ENCODE measurements at places on chromosomes 12 and 14.

- peak; percentile 19 for DNase-seq
Observed at GRCh38 chr14:105974902-105975301, 448.5 kb downstream of the TMEM121 start.

DNA sequence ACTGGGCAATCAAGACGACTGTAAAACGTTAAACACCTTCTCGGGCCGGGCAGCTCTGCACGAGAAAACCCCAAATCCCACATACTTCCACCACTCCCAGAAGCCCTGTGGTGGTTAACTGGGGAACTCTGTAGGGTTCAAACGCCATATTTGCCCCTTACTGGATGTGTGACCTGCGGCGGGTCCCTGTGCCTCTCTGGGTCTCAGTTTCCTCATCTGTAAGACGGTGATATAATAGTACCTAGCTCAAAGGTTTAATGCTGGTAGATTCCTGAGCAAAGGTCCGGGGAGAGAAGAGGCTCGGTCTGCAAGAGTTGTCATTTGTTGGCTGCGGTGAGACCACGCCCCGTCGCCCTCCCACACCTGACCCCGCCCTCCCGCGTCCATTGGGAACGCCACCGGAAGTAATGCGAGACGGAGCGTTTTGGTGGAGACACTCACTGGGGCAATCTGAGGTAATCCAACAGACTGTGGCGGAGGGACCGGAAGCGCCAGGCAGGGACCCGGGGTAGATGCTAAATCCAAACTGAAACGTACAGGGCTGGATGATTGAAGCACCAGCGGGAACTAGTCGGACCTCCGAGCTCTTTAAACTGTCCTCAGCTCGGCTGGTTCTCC is 661 bp upstream of the OGFOD2 start:
- DNase-seq = peak; percentile 100

- DNase-seq = no peak
Observed at GRCh38 chr12:28014196-28014595, 41.7 kb upstream of the PTHLH start.

- no peak for DNase-seq
Observed at GRCh38 chr12:104858611-104859543, 99.2 kb downstream of the SLC41A2 start.

GRCh38 chr12:128914908-128915563 is 61.8 kb downstream of the GLT1D1 start:
- no peak for DNase-seq

DNA sequence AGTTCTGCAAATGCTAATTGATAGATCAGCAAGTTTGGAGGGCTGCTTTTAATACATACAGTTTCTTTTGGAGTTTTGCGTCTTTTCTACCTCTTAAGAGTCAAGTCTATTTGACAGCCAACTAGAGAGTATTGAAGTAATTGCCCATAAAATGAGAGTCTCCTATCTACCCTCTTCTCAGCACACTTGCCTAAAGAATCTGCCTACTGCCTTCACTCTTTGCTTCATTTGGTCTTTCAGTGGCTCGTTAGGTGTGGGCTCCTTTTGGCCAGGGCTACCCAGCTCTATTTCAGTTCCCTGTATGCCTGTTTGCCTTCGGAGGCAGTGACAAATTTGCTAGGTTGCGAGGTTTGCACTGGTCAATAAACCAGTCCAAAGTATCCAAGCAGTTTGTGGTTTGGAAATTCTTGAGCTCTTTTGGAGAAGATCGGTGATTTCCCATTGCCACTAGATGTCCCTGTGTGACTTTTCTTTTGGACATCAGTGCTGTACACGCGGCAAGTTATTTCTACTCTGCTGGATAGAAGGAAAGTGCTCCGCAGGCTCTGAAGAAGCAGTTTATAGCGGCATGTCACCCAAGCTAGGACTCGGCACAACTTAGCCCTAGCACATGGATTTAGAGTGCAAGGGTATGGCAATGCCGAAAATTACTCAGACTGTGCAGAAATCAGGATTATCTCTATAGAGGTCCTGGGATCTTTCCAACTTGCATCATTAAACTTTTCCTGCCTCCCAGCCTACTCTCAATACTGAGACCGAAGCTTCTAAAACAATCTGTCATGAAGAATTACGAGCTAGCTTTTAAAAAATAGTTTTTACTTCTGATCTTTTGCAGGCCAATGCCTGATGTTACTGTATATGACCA is 38.6 kb downstream of the MGST1 start:
- DNase-seq = peak; percentile 70

DNA sequence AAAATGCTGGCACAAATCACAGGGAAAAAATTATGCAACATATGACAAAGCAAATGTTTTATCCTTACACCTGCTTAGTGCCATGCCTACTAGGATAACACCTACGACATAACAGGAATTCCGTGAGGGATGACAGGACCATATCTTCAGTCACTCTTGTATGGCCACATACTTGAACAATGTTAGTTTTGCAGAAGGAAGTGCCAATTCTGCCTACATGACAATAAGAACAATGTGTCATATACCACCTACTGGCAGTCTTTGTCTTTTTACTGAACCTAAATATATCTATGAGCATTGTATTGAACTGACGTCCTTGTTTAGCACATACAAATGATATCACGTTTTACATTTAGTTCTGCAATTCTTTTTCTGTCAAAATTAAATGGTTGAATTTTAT is 234.0 kb downstream of the ADAMTS20 start:
- DNase-seq = no peak

DNA sequence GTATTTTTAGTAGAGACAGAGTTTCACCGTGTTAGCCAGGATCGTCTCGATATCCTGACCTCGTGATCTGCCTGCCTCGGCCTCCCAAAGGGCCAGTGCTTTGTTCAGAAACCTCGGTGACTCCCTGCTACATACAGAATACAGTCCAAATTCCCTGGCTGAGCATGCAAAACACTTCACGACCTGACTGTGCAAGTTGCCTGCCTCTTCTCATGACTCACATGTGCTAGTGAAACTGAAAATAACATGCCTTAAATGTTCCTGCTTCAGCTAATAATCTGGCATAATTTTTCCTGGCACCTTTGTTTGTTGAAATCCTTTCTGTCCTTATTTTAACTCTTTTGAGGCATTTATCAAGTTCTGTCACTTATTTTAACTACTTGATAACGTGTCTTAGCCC is 8.2 kb downstream of the DMAC2L start:
- no peak for DNase-seq

DNA sequence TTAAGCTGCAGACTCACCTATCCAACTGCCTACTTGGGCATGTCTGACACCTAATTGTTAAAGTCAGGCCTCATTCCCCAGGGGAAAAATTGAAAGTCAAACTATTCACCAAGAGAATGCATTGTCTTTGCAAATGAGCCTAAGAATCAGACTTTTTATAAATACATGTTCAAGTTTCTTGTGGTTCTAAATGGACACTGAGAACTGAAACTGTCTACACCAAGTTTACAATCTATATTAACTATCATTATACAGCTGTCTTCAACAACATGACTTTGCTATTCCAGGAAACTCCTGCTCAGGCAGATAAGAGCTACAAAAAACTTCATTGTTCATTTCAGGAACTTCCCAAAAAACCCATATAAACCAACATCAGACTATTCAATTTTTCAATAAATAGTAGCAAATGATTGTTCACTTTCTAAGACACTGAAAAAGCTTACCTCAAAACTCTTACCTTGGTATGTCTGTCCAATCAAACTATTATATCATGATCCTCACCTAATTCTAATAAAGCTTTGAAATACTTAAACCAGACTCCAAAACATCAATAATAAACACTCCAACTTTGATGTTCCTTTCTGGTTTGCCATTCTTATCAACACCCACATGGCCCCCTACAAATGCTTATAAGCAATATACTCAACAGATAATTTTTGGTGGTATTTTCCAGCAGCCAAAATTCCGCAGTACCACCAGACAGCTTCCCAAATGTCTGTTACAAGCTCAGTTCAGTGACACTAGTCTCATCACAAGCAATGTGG is 24.2 kb downstream of the CDK17 start:
- no peak for DNase-seq

DNA sequence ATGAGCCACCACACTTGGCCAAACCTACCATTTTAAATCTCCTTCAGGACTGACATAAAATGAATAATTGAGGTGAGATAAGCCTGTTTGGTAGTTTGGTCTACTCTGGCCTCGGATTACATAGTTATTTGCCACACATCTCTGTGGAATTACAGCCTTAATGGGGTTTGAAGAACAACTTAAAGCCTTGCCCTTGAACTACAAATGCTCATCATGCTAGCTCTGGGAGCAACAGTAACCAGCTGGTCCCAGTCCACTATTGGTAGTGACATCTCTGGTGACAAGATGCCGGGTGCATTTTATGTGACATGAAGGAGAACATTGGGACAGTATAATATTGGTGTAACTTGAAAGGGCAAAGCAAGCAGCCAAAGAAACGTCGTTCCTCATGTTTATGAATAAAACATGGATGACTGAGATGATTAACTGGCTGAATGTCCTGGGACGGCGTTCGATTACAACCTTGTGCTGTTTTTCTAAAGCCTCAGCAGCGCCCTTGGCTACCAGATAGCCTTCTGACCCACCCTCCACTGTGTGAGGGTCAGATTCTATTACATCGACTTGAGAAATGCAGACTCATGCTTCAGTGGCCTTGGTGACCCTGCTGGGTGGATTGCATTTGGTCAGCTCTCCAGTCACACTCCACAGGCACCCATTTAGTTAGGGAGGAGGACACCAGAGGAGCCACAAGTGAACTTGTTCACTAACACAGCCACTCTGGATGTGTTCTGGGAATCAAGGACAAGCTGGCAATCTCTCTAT is 41.5 kb downstream of the BEST3 start:
- DNase-seq = no peak

- no peak for DNase-seq
Observed at GRCh38 chr12:91902860-91903683, 242.6 kb downstream of the BTG1 start.

DNA sequence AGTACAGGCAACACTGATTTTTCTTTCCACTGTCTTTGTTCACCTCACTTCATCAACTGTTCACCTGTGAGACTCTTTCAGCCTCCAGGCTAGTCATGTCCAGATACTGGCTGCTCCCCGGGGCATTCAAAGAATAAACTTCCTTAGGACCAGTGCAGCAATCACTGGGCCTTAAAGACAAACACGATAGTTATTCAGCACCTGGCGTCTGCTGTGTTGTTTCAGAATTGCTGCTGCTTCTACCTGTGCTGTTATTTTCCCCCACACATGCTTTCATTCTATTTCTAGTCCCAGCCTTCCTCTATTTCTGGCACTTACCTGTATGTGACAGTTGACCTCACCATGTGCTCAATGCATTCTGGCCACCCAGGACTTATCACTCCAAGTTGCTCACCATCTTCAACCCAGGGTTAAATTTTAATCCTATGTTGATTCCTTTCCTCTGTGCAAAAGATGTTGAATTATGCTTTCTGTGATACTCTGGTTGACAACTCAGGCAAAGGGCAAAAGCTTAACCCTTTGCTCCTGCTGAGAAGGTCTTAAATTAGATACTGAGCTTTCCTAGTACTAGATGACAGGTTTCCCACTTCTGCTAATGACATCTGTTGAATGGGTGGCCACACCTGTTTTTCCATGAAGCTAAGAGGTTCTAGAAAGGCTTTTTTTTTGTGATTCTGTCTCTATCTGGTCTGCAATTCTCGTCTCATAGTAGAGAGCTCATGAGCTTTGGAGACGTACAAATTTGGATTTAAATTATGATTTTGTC is 41.4 kb downstream of the PTPRQ start:
- DNase-seq = no peak

DNA sequence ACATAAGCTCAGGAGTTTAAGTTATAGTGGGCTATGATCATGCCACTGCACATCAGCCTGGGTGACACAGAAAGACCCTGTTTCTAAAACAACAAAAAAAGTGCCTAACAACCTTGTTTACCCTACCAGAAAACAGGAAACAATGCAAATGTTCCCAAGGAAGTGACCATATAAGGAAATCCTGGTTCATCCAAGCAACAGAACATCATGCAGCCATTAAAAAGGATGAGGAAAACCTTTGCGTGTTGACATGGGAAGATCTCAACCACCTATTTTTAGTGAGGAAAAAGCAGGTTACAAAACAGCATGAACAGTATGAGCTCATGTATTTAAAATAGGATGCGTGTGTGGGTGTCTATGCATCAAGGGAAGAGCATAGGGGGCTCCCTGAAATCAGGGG is 13.7 kb downstream of the HRK start:
- DNase-seq = no peak

Data from ACHN (cell line).